ENCODE measurements at places on chromosomes 2 and 18. TPM values are rescaled to one million over a fixed set of nuclear protein-coding genes. Genes with fewer than 3 reads are reported as not detected.

Gene ASPRV1
- total RNA-seq = 0.33 TPM

Gene GREB1
- total RNA-seq = 3.1 TPM

Gene OTX1
- not detected for total RNA-seq

Gene MC5R
- not detected for total RNA-seq

Gene FSHR
- total RNA-seq = 1.1 TPM

DNA sequence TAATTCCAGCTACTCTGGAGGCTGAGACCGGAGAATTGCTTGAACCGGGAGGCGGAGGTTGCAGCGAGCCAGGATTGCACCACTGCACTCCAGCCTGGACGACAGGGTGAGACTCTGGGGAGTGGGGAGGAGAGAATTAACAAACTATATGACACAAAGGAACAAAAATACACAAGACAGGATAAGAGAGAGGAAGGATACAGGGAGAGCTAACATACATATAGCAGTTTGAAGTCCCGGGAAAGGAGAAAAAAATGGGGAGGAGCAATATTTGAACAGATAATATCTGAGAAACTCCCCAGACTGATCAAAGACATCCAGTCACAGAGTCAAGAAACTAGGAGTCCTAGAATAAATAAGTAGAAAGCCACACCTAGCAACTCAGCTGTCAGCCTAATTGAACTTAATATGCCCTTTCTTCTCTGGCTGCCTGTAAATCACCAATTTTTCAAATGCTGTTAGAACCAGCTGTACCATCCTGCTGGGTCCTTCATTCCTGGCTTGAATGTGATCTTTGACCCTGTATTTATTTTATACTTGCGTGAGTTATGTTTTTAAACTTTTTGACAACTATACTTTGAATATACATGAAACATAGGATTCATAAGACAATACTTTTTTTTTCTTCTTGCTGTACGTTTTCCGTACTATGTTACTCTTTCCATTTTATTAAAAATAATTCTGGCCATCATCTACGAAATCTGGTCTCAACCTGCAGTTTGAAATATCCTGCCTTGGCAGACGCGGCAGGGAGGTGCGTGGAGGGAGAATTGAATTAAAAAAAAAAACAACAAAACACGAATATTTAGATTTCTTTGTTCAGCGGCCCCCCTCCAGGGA is 876 bp upstream of the CYP27A1 start:
- H3K4me1 ChIP-seq = no peaks in the 10 kb centered on the region
- no peak for DNase-seq
- H3K27me3 ChIP-seq = no peaks in the 10 kb centered on the region
- H3K36me3 ChIP-seq = no peaks in the 10 kb centered on the region

DNA sequence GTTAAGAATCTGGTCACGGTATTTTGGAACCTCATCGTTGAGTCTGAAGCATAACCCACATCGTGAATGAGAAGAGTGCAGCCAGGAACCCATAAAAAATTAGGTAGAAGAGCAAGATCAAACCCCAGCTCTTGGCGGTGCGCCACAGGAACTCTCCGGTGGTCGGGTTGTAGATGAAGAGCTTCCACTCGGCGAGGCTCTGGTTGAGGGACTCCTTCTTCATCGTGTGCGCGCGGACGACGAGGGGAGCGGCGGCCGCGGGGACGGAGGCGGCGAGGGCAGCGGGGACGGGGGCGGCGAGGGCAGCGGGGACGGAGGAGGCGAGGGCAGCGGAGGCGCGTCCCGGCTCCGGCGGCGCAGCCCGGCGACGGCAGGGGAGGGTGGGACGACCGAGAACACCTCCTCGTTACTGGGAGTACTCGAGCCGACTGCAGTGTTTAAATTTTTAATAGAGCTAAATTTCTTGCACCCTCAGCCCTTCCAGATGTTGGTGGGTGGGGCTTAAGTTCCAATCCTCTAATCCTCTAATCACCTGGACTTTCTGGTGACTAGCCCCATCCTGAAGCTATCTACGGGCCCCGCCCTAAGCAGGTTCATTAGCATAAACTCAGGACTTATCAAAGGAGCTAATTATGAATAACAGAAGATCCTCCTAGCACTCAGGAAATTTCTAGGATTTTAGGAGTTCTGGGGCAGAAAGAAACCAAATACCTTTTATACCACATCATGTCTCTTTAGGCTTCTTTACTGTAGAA is 20.4 kb upstream of the PAPOLG start:
- H3K4me1 ChIP-seq = no peaks in the 10 kb centered on the region
- peak overlapping the region; percentile 19 for H3K4me3 ChIP-seq
- DNase-seq = no peak
- H3K36me3 ChIP-seq = no peaks in the 10 kb centered on the region
- H3K27ac ChIP-seq = no peak overlapping the region

GRCh38 chr2:163462993-163463392 is 272.8 kb downstream of the FIGN start:
- no peak overlapping the region for H3K27ac ChIP-seq
- no peak for DNase-seq
- H3K36me3 ChIP-seq = no peaks in the 10 kb centered on the region
- H3K27me3 ChIP-seq = no peaks in the 10 kb centered on the region
- no peak overlapping the region for H3K4me3 ChIP-seq

GRCh38 chr2:155687181-155687580 is 645.3 kb downstream of the NR4A2 start:
- no peak overlapping the region for H3K27ac ChIP-seq
- no peaks in the 10 kb centered on the region for H3K36me3 ChIP-seq
- DNase-seq = no peak
- no peaks in the 10 kb centered on the region for H3K4me1 ChIP-seq
- H3K27me3 ChIP-seq = no peaks in the 10 kb centered on the region

GRCh38 chr2:21772624-21773023 is 648.9 kb downstream of the TDRD15 start:
- H3K4me3 ChIP-seq = no peak overlapping the region
- H3K27ac ChIP-seq = no peak overlapping the region
- no peaks in the 10 kb centered on the region for H3K27me3 ChIP-seq
- H3K36me3 ChIP-seq = no peaks in the 10 kb centered on the region

All from right atrium auricular region (tissue), 2 donors.